ENCODE measurements at places on chromosomes 2 and 18.

- DNase-seq = no peak
These were observed 51.2 kb downstream of the MTCL1 start for GRCh38 chr18:8756571-8756970.

DNA sequence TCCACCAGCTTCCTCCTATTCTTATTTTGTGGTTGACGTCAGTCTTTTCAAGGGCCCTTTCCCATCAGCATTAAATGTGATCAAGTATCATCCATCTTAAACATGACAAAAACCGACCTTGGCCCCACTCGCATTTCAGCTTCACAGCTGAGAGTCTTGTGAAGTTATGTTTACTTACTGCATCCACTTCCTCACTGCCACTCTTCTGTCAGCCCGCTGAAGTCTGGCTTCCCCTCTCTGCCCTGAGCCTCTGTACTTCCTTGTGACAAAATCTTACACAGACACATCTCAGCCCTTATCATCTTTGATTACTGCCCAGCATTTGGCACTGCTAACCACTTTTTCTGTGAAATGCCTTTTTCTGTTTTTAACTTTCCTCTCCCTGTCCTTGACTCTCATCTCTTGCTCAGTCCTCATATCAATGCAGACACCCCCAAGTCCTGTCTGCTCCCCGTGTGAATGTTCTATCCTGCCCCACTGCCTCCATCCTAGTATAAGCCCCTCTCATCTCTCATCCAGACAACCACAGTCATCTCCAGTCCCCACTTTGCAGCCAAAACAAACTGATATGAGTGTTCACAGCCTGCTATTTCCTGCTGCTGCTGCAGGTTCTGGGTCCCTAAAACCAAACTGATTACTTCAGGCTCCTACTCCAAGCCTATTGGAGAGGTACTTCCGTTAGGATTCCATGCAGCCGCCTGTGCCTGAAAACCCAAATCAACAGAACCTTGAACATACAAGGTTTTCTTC is 31.4 kb downstream of the FOSL2 start:
- DNase-seq = peak; percentile 45

- no peak for DNase-seq
These were observed 55.7 kb downstream of the ACSL3 start for GRCh38 chr2:222916229-222917197.

GRCh38 chr2:199693861-199694260 is 157.1 kb downstream of the FTCDNL1 start:
- no peak for DNase-seq

- no peak for DNase-seq
These were observed 109.4 kb downstream of the BAZ2B start for GRCh38 chr2:159506764-159507440.

DNA sequence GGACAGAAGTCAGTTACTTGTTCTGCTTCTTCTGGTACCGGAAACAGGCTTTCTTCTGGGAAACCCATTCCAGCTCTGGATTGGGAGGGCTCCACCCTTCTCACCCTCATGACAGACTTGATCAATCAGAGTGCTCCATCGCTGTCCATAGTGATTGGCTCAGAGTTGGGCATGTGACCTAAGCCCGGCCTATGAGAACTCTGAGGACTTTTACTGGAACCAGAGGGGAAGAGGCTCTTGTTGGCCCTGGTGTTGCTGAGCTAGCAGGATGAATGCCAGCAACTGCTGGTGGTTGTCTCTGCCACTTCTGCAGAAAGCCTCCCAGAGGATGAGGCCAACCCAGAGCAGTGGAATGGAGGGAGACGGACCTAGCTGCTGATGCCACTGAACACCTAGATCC is 33.3 kb downstream of the TMEM37 start:
- DNase-seq = no peak

DNA sequence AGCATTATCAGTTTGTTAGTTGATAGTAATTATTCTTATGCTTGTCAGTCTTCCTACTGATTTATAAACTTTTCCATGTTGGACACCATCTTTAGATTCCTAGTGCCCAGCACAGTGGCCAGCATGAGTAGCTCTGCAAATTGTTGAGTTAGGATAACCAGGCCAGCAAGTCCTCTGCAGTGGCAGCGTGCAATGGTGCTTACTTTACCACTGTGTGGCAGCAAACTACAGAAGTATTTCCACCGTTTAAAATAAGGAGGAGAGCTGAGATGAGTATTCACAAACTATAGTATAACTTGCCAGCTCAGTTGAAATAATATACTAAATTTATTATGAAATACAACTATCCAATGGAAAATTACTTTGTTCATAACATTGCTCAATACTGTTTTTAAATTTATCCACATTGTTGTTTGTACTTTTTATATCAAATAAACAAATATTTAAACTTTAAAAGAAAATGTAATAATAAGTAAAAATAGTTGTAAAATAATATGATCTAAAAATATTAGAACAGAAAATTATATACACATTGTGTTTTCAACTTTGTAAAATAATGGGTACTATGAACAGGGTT is 9.3 kb upstream of the THADA start:
- no peak for DNase-seq

DNA sequence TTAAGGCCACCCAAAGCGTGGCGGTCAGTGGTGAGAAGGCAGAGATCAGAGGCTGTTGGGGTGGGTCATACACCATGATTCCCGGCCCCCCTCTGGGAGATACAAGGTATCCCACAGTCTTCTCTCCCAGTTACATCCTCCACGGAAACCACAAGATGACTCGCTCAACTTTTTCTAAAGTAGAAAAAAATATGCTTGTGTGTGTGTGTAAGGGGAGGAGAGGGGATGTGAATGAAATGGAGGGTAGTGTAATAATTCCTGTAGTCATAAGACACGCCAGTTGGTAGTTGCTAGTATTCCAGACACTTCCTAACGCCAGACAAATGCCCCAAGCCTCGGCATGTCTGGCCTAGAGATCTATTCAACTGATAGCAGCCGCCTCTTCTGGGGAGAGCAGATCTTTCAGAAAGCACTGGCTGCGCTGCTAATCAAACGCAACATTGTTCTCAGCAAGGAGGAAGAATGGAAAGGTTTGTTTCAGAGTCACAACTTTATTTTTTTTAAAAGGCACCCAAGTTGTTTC is 143.5 kb downstream of the TGIF1 start:
- DNase-seq = no peak
